ENCODE measurements at places on chromosomes 6 and 20.

- no peak for DNase-seq
These were observed 383.7 kb downstream of the MAFB start for GRCh38 chr20:40305303-40305702.

- no peak for DNase-seq
These were observed 36.8 kb upstream of the BHLHE23 start for GRCh38 chr20:63043348-63044203.

GRCh38 chr20:58017970-58018530 lies 210.4 kb downstream of the ANKRD60 start:
- no peak for DNase-seq

DNA sequence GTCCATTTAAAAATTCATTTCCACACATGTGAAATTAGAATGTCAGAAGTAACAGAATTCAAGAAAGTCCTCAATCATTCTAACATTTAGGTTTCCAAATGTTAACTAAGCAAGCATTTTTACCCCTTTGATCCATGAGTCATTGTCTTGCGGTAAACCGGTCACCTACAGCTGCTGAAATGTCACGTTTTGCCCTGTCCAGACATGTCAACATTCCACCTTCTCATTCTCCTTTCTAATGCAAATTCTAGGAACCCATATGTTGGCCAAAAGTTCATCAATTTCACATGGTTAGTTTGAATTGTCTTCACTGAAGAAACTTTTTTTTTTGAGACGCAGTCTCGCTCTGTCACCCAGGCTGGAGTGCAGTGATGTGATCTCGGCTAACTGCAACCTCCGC lies 117.2 kb downstream of the IPCEF1 start:
- DNase-seq = no peak

DNA sequence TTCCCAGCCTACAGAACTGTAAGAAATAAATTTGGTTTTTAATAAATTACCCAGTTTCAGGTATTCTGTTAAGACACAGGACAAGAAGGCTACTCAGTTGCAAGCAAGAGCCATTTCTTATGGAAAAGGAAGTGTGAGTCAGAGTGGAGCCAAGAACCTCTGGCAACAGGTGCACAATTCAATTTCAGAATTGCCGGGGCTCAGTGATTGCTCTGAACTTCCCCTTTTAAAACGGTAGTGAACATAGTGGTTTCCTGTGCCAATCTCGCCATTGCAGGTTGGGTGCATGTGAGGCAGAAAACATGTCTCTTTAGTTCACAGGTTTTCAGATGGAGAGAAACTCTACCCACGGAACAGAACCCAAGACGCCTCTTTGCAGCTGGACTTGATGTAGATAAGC lies 16.4 kb downstream of the PIGT start:
- peak; percentile 91 for DNase-seq

- no peak for DNase-seq
These were observed 181.9 kb downstream of the SYNDIG1 start for GRCh38 chr20:24651171-24651975.

DNA sequence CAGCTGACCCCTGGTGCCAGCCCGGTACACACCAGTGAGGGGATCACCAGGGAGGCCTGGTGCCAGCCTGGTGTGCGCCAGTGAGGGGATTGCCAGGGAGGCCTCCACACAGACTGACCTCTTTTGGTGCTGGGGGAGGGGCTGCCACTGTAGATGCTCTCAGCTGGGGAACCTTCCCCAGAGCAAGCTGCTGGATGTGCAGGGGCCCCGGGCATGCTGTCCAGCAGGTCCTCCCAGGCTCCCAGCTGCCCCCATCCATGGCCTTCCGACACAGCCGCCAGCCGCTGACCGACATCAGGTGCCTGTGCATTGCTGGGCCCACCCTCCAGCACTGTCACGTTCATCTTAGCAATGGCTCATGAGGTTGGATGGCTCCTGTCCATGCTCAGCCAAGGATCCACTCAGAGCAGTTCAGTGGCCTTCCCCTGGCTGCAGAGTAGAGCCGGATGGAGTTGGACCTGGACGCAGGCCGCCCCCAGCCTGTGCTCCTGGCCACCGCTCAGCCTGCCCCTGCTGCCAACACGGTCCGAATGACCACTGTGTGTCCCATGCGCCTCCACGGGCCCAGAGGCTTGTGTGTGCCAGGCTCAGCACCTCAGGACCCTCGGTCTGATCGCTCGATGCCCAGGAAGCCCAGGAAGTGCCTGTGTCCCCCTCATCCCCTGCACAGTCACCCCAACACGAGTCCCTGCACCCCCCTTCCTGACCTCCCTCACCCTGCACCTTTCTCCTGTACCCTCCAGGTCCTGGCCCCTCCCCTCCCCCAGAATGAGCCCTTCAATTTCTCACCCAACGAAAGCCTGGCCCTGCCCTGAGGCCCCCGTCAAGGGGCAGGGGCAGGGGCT lies 95.7 kb downstream of the YTHDF1 start:
- no peak for DNase-seq

DNA sequence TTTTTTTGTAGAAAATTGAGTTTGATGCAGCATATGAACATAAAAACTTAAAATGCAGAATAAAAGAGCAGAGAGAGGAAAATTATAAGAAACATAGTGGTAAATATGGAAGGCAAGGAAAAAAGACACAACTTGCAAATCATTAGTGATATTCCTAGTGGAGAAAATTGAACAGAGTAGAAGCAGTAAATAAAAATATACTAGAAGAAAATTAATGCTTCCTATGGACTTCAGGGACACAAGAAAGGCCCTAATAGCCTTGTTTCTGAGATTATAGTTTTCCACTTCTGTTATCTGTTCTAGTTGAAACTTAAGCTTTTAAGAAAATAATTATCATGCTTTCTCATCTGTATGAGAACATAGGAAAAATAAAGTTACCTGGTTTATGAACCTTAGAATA lies 25.6 kb upstream of the ADIG start:
- no peak for DNase-seq

GRCh38 chr6:12875051-12875450 lies 158.5 kb downstream of the PHACTR1 start:
- DNase-seq = no peak

DNA sequence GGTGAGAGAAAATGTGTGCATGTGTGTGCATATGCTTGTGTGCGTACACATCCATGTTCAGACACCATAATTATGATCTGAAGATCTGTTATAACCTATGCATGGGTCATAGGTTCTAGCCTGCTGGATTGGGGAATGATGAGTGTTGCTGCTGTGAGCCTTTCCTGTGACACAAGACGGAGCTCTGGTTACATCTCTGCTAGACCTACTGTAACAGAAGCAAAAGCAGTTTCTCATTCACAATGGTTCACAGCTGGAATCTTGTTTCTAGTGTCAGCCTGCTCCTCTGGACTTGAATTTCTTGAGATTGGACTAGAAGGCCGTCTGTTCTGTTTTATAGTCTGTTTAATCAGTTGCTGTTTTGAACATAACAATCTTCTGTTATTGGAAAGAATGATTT lies 40.1 kb downstream of the DEFB114 start:
- DNase-seq = no peak

DNA sequence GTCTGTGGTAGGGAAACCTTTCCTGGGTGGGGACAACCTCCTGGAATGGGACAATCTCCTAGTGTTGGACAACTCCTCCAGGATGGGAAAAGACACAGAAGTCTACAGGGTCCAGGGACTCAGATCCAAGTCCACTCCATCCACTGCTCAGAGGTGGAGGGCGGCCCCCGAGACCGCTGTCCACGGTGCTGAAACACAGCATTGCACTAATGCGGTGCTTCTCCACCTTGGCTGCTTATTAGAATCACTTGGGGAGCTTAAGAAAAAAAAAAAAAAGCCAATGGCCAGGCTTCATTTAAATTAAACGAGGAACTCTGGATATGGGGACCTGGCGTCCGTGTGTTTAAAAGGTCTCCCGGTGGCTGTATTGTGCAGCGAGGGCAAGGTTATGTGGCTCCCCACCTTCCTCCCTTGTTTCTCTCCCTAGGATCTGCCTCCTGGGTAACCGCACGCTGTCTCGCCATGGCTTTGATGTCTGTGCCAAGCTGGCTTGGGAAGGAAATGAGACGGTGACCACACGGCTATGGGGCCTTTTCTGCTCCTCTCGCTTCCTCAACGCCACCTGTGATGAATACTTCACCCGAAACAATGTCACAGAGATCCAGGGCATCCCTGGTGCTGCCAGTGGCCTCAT lies 12.0 kb downstream of the SLC12A5 start:
- peak; percentile 21 for DNase-seq

DNA sequence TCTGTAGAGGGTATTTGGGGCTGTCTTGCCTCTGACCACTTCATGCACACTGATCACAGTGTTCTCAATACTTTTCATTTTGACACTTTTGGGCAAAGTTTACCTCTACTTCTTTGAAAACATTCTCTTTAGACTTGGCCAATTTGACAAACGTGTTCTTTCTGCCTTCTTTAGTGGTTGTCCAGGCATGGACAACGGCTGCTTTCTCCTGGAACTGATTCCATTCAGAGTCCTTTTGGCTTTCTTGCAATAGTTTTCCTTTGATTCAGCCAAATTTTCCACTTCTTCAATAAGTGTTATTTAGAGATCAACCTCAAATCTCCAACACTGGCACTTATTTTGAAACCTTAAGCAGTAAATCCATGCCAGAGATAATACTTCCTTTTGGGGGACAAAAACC lies 6.7 kb upstream of the CST9 start:
- no peak for DNase-seq

- no peak for DNase-seq
These were observed 16.1 kb upstream of the VSTM2L start for GRCh38 chr20:37886851-37887297.

DNA sequence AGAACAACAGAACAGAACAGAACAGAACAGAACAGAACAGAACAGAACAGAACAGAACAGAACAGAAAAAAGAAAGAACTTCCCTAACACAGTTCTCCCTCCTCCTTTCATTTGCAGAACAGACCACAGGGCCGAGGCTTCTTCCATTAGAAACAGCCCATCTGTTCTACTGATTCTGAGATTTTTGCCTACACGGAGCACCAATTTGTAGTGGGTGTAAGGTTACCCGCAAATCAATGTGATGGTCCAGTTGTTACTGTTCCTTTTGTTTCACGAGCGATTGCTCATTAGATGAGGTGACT lies 734 bp upstream of the OGFRL1 start:
- peak; percentile 54 for DNase-seq

GRCh38 chr6:41200296-41200900 lies 551 bp downstream of the TREML2 start:
- DNase-seq = peak; percentile 90

- DNase-seq = no peak
These were observed 41.4 kb downstream of the PEX7 start for GRCh38 chr6:136863752-136864151.

DNA sequence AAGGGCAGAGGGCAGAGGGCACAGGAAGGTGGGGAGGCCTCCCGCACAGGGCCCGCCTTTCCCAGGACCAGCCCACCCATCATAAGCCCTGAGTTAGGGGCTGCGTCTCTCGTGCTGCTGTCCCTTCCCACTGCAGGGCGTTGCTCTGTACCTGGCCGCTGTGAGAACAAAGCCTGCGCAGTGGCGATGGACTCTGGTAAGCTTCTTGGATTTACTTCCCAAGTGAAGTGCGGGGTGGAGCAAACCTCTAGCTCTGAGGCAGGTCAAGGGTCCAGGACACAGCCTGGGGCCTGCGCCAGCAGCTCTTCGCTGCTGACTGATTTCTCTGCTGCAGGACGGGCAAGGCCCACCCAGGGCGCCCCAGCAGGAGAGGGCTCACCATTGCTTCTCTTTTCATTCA lies 23.9 kb downstream of the INSM1 start:
- DNase-seq = no peak

DNA sequence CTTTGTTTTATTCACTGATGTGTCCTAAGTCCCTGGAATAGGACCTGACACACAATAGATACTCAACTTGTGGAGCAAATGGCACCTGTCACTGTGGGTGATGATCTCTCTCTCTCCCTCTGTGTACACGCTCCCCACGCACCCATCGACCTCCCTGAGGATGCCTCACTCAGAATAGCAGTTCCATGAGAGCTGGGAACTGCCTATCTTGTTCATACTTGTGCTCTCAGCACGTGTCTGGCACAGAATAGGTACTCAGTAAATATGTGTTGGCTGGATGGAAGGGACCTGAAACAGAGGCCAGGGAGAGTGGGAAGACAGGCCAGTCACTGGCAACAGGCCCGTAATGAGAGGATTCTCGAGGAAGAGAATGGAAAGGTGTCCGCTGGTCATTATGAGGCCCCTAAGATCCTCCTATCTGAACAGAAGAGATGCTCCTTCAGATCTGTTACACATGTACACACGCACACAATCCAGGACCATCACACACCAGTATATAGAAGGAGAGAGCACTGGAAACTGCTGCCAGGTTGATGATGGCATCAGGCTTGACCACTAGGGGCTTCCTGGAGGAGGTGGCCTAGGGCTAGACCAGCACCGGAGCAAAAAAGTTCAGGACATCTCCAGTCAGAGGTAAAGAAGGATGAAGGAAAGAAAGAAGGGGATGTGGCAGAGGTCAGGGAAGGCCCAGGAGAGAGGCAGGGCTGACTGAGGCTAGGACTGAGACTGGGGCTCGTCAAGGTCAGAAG lies 30.9 kb downstream of the VEGFA start:
- DNase-seq = no peak

GRCh38 chr6:40336296-40336695 lies 250.9 kb downstream of the LRFN2 start:
- DNase-seq = no peak

DNA sequence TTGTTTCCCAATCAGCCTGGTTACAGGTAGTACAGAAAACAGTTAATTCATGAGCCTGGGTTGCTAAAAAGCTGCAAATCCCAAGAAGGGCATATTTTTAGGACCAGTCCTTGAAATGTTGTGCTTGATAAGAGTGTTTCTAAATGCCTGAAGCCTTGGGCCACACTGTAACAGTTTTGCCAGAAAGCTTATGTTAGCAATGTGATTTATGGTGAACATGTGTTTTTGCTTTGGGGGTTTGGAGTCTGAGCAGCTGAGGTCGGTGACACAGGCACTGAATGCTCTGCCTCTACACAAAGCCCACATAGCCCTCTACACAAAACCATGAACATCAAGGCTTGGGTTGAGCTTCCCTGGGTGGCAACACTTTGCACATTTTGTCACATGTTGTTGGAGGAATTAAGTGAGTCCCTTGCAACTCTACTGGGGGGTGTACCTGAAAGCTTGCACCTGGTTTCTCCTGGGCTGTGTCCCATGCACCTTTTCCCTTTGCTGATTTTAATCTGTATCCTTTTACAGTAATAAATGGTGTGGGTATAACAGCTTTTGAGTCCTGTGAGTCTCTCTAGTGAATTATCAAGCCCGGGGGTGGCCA lies 22.2 kb downstream of the AHI1 start:
- DNase-seq = no peak

GRCh38 chr6:117718895-117719294 lies 43.6 kb downstream of the NUS1 start:
- no peak for DNase-seq

GRCh38 chr6:170271771-170272314 lies 19.0 kb downstream of the DLL1 start:
- peak; percentile 71 for DNase-seq

Data from Kasumi-1 (cell line).